Forelimb muscle (tissue), 1 donor: ENCODE measurements at places on chromosomes 13 and 19.

DNA sequence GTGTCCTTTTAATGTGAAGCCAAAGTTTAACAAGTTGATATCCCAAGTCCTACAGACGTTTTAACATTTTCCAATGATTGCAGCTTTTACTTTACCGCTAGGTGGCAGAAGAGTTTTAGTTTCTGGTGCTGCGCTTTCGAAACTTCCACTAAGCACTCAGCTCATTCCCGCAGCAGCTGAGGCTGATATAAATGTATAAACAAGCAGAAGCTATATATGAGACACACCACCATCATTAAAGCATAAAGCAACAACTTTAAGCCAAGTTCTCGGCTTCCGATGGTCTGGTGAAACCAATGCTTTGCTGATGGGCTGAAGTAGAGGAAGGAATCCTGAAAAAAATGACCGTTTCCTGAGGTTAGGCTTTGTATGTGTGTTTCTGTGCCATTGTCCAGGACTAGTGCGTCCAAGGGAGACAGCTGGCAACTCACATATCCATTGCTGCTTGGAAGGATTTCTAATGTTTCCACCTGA, 753.9 kb downstream of the OLFM4 start:
- peak; percentile 51 for DNase-seq

GRCh38 chr19:17626456-17627015, 61.6 kb downstream of the UNC13A start:
- no peak for DNase-seq

DNA sequence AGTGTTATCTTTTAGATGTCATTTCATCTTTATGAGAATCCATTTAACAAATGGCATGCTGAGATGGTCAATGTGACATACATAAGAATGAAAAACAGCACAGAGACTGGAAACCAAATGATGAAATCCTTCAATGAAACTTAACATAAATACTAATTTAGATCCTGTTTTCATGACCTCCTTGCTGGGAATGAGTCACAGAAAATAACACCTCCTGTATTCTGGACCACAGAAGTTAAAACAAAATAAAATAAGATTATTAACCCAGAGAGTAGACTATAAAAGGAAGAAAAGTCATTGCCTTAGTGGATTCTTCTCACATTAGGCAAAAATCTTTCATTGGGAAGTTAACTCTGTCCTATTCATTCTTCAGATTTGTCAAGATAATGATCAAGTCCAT, 1.6 kb downstream of the DIAPH3 start:
- no peak for DNase-seq

GRCh38 chr19:4586691-4587090, 27.2 kb upstream of the SEMA6B start:
- no peak for DNase-seq

DNA sequence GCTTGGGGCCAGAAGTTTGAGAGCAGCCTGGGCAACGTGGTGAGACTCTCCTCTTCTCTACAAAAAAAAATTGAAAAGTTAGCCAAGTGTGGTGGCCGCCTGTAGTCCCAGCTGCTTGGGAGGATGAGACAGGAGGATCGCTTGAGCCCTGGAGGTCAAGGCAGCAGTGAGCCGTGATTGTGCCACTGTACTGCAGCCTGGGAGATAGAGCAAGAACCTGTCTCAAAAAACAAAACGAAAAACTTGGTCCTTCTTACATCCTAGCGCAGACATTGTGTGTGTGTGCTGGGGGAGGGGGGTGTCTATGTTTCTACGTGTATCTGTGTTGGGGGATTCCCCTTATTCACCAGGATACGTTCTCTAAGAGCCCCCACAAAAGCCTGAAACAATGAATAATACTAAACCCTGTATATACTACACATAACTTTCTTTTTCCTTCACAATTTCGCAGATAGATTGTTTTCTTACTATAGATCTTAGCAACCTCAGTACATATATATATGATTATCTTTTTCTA, 7.9 kb downstream of the AXL start:
- DNase-seq = no peak

GRCh38 chr19:2481466-2481865, 5.5 kb downstream of the GADD45B start:
- DNase-seq = no peak

GRCh38 chr13:36131222-36131930, at the start of gene DCLK1:
DCLK1 (minus strand) TSS chr13:36131382.
- DNase-seq = peak; percentile 56

DNA sequence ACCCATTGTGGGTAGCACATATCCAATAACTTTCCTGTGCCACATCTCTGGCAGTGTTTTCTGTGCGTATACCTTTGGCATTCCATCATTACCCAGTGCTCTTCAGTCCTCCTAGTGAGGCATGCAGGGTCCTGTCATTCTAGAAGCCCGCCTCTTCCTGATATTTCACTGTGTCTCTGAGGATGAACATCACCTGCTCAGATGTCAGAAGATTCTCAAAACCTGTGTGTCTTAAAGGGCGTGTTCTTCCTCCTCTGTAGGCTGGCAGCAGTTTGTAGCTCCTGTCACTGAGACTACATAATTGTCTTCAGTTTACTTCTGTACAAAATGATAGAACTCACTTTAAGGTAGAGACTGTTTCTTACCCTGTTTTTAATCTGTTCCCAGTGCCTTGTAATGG, 56.9 kb upstream of the TEX29 start:
- no peak for DNase-seq

GRCh38 chr19:48965806-48966540, 864 bp downstream of the FTL start:
- DNase-seq = peak; percentile 59

DNA sequence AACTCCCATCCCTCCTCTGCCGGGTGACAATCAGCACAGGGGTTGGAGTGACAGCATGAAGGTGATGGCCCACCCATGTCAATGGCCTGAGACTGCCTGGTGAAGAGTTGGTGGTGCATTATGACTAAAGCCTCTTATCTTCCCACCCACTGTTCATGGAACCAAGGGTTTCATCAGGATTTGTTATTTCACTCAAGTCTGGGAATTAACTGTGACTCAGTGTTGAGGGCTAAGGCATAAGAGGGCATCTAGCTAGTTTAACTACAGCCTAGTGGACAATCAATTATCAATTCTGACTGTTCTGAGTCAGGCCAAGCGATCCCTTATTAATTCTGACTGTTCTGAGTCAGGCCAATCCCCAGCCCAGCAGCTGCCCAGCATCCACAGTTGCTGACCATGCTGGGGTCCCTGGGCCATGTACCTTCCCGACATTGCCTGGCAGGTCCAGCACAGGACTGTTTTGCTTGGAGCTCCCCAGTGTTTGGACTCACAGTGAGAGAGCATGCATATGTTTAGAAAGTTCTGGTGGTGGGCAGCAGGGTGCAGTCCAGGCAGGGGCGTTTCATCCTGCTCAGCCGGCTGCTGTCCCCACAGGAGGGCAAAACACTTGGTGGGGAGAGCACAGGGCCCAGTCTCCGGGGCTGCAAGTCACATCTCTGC, 65.5 kb downstream of the RASL11A start:
- DNase-seq = no peak

GRCh38 chr13:80171096-80171495, 169.8 kb downstream of the SPRY2 start:
- DNase-seq = no peak

DNA sequence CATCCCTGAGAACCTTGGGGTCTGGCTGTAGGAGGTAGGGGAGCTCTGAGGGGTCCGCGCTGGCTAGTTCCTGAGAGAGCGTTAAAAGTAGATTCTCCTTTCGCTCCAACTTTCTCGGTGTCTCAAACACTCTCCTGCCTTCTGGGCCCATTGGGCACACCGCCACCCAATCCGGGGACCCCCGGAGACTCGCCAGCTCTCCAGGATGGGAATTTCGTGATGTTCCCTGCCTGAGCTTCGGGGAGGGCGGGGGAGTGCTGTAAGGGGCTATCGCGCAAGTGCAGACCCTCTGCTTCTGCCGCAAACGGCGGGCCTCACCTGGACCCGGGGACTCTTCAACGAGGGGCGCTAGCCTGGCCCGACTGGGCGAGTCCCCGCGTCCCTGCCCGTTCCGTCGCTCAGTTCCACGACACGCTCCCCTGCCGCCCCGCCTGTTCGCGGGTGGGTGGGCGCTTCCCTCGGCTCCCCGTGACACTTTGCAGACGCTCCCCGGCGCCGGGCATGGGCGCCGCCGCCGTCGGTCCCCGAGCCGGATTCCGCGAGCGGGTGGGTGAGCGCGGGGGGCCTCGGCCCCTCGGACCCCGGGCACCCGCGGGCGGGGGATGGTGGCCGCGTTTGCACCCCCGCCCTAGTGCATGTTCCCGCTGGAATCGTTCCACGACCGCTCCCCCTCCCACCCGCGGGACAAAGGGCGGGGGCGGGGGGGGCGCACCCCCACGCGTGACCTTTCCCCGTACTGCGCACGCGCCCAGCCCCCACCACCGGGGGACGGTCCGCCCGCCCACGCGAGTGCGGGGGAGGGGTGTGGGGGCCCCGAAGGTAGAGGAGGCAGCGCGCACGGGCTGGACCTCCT, at the start of gene CCDC106:
Gene CCDC106 (plus strand): TSS at position 481 of the 853 bp plus-strand sequence. CDS start 835 bp downstream, outside the sequence.
- no peak for DNase-seq

DNA sequence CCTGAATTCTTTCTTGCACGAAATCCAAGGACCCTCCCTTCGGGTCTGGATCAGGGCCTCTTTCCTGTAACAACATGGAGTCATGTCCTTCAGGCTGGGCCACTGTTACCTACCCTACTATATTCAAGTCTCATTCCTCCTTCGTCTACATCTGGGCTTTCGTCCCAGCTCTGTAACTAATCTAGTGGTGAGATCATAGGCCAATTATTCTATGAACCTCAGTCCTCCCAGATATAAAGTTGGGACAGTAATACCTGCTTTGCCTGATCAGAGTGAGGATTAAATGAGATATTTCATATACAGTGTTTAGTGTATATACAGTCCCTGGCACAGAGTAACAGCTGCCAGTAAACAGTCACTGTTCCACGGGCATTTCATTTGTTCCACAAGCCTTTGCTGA, 48.3 kb upstream of the ATP12A start:
- DNase-seq = no peak

DNA sequence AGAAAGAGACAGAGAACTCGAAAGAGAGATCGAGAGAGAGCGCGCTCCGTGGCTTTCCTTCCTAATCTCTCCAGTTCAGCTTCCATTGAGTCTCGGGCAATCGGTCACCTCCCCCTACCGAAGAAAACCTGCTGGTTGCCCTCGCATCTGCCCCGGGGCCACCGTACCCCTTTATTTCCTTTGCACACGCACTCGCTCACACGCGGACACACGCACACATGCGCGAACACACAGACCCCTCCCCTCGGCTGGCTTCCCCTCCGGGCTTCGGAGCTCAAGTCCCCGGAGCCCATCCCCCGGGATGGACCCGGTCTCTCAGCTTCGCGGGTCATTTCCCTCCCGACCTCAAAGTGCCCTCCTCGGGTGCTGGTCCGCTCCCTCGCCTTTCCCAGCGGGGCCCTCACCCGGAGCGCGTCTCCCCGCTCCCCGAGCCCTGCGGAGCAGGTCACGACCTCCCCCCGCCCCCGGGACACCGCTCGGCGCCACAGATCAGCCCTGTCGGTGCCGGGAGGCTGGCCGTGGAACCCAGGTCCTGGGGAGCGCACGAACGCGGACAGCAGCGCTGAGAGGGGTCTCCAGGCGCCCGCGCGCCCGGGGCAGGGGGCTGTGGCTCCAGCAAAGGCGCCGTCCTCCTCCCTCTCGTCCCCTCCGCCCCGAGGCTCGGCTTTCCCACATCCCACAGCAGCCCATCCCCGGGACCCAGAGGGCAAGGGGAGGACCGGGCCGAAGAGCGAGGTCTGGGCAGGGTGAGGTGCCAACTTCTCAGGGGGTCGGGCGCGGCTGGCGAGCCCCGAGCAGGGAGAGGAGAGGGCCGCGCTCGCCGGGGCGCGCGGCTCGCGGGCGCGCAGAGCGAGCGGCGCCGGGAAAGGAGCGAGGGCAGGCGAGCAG, 1.8 kb downstream of the DACH1 start:
- no peak for DNase-seq

DNA sequence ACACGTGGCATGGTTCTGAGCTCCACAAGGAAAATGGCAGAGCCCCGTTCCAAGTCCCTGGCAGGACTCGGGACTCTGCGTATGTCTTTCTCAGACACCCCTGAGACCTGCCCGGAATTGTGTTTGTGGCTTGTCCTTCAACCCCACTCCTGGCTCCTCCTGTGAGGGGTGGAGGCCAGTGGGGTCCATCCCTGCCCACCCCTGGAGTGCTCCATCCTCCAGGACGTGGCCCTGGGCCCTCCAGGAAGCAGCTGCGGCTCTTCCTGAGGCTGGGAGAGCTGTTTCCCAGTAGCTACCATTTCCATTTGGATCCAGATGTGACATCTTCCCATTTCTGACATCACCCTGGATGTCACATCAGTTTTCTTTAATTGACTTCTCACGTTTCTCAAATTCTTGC, 118.7 kb upstream of the C1QTNF9B start:
- no peak for DNase-seq

- DNase-seq = no peak
Observed at GRCh38 chr19:2524840-2525723, 49.2 kb downstream of the GADD45B start.

DNA sequence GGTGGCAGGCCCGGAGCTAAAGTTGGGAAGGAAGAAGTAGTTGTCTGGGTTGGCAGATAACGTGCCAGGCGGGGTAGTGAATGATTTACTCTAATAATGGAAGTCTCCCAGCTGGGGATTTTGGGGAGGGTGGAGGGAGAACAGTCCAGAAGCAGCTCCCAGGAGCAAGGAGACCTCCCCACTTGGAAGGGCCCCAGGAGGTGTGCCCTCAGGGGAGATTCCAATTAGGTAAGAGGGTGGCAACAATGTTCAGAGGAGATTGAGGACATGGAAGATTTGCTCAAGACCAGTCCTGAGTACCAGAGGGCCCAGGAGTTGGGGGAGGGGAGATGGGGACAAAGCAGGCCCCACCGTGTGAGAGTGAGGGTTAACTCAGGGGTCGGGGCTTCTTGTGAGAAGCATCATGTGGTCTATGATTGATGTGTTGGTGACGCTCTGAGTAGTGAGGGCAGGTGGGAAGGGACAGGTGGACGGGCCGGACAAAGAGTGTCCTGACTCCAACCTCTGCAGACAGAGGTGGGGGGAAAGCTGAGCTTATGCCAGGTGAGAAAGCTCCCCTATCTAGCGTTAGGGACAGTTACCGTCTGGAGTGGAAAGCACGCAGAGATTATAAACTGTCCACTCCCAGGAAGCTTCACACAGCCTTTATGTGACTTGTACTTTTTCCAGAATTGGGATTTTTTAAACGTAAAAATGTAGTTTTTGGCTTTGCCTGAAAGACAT, 3.5 kb downstream of the SPINT2 start:
- no peak for DNase-seq

GRCh38 chr13:58239774-58240268, 608.3 kb downstream of the PCDH17 start:
- DNase-seq = no peak
